T-helper 22 cell (primary cell): ENCODE measurements at places on chromosomes 3 and 15.
A peak's percentile ranks its signal among the peaks of the same experiment; 100 is the strongest.

DNA sequence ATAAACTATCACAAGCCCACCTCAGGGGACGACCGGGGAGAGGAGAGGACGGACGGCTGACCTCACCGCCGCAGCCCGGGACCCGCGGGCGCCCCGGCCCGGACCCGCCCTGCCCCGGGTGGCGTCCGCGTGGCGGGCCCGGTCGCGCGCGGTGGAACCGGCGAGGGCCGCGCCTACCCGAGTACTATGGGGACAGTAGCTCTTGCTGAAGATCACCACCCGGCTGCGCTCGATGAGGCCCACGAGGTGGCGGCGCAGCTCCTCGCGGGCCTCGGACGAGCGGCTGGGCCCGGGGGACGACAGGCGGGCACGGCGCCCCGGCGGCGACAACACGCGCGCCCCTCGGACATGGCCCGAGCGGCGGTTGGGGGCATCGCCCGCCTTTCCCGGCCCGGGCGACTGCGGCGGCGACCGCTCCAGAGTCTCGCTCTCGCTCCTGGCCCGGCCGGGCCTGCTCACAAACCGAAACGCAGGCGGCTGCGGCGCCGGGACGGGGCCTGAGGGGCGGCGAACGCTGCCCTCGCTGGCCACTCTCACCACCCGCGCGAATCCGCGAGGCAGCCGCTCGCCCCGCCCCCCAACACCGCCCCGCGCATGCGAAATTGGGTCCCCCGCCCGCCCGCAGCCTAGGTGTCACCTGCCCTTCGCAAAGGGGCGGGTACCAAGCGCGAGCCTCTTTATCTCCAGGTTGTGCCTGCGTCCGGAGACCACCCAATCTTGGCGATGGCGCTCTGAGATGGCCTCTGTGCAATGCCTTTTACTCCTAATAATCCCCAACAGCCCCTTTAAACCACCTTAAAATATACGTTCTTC lies at the start of gene TXNRD3:
TXNRD3 (minus strand) TSS at position 554 of the 813 bp plus-strand sequence.
- peak; percentile 17 for DNase-seq

- no peak for DNase-seq
These were observed 105.5 kb downstream of the SLC25A26 start for GRCh38 chr3:66326340-66326739.

DNA sequence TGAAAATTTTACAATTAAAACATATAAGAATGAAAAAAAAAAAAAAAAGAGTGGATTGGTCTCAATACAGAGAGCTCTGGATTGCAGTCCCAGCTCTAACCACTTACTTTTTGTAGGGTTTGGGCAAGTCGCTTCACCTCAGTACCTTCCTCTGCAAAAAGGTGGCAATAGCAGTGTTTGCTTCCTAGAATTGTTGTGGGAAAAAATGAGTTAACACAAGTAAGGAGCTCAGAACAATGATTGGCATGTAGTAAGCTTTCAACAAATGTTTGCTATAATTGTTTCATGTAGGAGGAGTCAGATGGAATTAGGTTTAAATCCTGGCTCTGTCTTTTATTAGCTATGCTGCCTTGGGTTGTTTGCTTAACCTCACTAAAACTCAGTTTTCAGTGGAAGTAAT lies 425.2 kb upstream of the TBL1XR1 start:
- no peak for DNase-seq

GRCh38 chr15:64845183-64845611 lies 3.5 kb downstream of the PLEKHO2 start:
- DNase-seq, result no peak

GRCh38 chr3:11096266-11097139 lies 57.8 kb upstream of the HRH1 start:
- no peak for DNase-seq

DNA sequence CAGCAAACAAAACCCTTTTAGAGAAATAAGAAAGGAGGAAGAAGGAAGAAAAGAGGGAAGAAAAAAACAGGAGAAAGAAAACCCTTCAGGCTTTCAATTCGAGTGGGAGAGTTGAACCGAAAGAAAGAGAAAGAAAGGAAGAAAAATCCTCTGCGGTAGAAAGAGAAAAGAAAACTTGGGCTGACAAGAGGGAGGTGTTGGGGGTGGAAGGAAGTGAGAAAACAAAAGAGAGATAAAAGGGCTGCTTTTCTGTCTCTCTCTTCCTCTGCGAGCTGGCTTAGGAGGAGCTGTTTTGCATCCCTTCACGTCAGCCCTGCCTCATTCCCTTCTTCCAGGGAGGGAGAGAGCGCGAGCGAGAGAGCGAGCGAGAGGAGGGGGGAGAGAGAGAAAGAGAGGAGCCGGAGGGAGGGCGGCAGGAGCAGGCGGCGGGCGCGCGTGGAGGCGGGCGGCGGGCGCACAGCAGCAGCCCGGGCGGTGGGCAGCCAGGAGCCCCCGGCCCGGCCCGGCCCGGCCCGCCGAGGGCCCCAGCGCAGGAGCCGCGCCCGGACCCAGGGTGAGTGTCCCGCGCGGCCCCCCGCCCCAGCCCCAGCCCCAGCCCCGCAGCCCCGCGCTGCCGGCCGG lies at the start of gene ZNF710:
ZNF710 (plus strand) TSS at position 263 of the 621 bp plus-strand sequence. CDS start 65,814 bp downstream, outside the sequence.
- no peak for DNase-seq

DNA sequence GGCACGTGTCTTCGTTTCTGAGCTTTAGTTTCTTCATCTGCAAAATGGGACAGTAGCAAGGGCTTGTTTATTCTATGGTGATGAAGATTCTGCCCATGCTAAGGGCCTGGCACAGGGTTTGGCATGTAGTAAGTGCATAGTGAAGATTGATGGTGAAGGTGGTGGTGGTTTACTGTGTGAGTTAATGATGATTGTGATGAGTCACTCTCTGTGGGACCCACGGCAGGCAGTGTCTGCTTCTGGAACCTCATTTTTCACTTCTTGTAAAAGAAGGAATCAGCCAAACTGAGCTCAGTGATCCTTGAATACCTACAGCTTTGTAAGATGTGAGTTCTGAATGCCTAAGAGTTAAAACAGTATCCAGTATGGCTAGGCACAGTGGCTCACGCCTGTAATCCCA lies 86.2 kb upstream of the LRTM1 start:
- DNase-seq, result no peak

DNA sequence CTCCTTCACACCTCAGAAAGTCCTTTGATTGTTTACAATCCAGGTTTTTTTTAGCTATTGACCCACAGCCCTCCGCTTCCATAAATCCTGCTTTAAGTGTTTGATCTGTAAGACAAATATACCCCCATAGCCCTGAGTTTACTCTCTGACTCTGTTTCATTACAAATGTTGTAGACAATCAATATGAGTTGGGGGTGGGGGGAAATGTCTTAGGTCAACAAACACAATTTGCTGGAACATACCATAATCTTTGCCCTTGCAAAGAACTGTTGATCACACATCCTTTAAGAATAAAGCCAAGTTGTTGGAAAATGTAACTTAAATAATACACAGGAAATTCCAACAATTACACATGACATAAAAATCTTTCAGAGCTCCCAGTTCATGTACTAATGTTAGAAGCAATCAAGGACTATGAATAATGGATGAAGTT lies 301.8 kb upstream of the SEMA6D start:
- DNase-seq, result no peak

DNA sequence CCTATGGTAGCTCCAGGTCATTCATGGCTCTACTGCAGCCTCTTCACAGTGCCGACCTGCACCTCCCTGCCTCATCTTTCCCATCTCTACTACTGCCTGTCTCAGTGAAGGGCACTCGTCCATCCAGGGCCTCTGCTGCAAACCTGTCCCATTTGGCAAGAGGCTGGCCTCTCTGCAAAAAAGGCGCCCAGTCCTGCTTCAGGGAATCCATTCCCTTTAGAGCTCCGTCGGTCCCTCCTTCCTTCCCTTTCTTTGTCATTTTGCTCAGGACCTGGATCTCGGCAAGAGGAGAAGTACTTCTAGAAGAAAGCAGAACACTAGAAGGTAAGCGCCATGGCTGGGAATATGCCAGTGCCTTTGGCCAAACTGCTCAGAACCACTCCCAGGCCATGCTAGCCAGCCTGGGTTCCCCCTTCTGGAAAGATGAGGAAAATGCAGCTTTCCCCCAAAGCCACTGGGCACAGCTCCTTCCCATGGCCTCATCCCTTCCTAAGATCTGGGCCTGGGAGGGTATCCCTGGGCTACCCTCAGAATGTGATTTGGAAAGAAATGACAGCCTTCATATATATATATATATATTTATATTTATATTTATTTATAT lies 6.4 kb upstream of the ISL2 start:
- DNase-seq, result no peak

- no peak for DNase-seq
These were observed 70.0 kb downstream of the ALCAM start for GRCh38 chr3:105436687-105437086.

DNA sequence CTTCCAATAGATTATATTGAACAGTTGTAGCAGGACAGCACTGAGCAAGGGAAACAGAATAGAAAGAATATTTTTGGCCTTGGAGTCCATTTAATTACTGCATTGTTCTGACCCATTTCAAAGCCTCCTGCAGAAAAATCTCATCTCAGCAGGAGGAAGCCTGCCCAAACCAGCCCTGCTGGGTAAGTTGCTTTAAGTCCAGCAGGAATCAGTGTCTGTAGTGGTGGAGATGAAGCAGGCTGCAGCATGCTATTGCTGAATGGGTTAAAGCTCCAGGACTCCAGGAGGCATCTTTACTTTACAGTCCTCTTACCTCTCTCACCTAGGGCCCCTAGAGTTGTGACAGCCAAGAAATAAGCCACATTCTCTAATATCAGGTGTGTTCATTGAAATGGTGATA lies 380.3 kb upstream of the THBS1 start:
- DNase-seq, result no peak

DNA sequence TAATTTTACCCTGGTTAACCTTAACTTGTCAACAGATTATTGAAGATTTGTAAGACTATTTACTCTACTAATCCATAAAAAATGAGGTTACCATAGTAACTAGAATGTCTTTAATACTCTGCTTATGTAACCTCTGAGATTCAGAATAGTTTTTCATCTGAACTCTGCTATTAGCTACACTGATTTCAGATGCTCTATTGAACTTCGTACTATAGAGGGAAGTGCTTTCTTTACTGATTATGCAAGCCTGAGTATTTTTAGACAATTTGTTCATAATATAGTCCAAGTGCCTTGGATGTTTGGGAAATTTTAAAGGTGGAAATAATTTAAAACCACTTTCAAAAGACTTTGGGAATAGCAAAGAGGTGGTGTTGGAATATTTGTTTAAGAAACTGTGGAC lies 107.9 kb upstream of the GBE1 start:
- DNase-seq, result no peak

GRCh38 chr3:122258757-122259371 lies 66.2 kb upstream of the CSTA start:
- no peak for DNase-seq

DNA sequence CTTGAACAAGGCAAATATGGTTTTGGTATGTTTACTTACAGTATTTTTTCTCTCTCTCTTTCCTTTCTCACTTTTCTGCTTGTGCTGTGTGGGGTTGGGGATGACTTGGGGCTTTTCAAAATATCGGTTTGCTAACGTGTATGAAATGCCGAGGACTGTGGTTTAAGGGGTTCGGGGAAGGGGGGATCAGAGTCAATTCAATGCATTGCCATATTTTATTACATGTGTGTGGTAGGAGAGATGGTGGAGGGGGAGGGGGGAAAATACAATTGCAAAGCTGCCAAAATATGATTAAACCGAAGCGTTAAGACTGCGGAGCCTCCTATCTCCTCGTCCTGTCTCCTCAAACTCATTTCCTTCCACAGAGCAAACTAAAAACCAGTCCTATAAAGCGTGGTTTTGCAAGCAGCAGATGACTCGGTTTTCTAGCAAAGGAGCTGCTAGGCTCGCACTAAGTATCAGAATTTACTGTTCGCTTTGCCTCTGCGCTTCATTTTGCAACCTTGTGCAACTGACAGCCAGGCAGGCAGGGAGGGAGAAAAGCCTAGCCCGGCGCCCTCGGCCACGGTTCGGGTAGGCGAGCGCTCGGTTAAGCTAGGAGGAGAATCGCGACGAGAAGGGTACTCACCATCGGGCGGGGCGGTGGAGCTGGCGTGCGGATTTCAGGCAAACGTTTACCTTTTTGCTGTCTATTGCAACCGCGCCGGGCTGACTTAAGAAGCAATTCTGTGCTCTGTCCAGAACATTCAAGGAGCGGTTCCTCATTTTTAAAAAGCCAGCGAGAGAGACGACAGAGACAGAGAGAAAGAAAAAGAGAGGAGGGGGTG lies 4.0 kb upstream of the NR2F2 start:
- no peak for DNase-seq

GRCh38 chr15:75176396-75176761 lies 25.3 kb upstream of the C15orf39 start:
- DNase-seq, result no peak

- DNase-seq, result no peak
These were observed 5.1 kb downstream of the SEC13 start for GRCh38 chr3:10315771-10316344.

- no peak for DNase-seq
These were observed 72.9 kb downstream of the EPHA3 start for GRCh38 chr3:89180334-89180733.

- DNase-seq, result no peak
These were observed 31.6 kb upstream of the ACAD9 start for GRCh38 chr3:128847666-128848370.

DNA sequence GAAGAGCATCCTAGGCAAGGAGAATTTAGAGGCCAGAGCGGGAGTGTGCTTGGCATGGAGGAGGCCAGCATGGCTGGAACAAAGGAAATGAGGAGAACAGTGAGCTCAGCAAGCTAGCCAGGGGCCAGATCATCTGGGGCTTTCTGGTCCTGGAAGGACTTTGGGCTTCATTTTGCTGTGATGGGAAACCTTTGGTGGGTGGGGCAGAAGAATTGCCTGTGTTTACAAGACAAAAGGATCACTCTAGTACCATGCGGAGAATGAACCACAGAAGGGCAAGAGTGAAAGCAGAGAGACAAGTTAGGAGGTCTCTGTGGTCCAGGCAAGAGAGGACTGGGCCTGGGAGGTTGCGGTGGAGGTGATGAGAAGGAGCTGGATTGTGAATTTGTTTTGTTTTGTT lies 61.6 kb upstream of the FOXP1 start:
- no peak for DNase-seq

DNA sequence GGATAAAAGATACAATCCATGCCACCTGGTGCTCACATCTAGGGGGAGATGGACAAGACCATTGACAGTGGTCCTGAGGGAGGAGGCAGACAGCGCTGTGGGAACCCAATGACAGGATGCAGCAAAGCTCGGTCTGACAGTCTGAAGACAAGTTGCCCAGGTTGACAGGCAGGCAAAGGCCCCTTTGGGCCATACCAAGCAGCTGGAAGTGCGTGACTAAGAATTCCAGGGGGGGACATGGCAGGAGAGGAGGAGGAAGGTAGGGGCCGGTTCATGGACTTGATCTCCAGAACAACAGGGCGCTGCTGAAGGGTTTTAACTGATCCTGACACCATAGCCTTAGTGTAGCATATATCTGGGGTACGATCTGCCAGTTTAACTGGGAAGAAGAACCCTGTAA lies 83.4 kb downstream of the RPLP1 start:
- DNase-seq, result no peak

- DNase-seq, result no peak
These were observed 313.3 kb downstream of the SATB1 start for GRCh38 chr3:18111796-18112232.

- no peak for DNase-seq
These were observed 3.6 kb downstream of the CLEC3B start for GRCh38 chr3:45029661-45030060.

DNA sequence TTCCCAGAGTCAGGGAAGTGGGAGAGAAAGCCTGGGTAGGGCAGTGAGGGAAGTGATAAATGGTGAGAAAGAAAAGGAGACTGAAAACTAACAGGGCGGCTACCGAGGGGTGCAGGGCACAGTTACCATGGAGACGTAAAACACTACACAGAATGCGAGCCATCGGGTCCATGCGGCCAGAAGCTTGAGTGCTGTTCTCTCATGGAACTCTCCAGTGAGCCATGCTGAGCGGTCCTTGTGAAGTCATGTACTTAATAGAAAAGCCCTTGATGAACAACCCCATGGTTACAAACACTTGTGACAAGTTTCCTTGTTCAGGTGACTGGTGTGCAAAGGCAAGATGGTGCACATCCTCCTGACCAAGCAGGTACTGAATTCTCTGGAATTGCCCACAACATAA lies 3.7 kb upstream of the PLA2G4F start:
- no peak for DNase-seq
